ENCODE measurements at places on chromosomes 7 and 10. TPM values are rescaled to one million over a fixed set of nuclear protein-coding genes. Genes with fewer than 3 reads are reported as not detected.

IMMP2L gene
- 11.6 TPM for total RNA-seq

IKZF1 gene
- total RNA-seq = not detected

MBL2 gene
- not detected for total RNA-seq

OR2A12 gene
- not detected for total RNA-seq

CALHM2 gene
- total RNA-seq = 2.3 TPM

DNAJB9 gene
- 19.0 TPM for total RNA-seq

CYP3A7 gene
- not detected for total RNA-seq

FAM20C gene
- 29.5 TPM for total RNA-seq

SORBS1 gene
- total RNA-seq = 0.08 TPM

CPA5 gene
- not detected for total RNA-seq

DYDC2 gene
- total RNA-seq = 0.08 TPM

OPN4 gene
- total RNA-seq = not detected

IFIT3 gene
- 2.7 TPM for total RNA-seq

PLPP4 gene
- 2.0 TPM for total RNA-seq

HMX3 gene
- total RNA-seq = not detected

DNA2 gene
- total RNA-seq = 6.3 TPM
